ENCODE measurements at places on chromosomes 5 and 9. TPM values are rescaled to one million over a fixed set of nuclear protein-coding genes. Genes with fewer than 3 reads are reported as not detected.

DNA sequence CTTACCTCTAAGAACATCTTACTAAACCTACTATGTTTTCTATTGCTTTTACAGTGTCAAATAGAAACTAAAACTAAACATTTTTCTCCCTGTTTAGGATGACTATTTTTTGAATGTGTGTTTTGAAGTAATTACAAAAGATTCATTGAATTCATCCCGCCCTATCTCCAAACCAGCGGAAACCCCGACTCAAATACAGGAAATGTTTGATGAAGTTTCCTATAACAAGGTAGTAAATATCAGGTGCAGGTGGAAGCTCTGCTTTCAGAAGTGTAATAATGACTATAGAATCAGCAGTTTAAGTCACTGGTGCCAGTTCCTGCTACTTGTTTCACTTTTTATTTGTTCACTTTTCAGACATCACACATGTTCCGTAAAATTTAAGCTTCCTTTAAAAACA is 20.0 kb downstream of the ERAP2 start:
- no peak for DNase-seq

GRCh38 chr5:92559781-92560180 is 1021.2 kb downstream of the NR2F1-AS1 start:
- no peak for DNase-seq

- no peak for DNase-seq
Observed at GRCh38 chr9:123525424-123525823, 169.4 kb downstream of the CRB2 start.

The MATR3 gene
- polyA plus RNA-seq: 151 TPM

GRCh38 chr9:137918331-137919094 is 40.9 kb downstream of the CACNA1B start:
- DNase-seq: no peak

DNA sequence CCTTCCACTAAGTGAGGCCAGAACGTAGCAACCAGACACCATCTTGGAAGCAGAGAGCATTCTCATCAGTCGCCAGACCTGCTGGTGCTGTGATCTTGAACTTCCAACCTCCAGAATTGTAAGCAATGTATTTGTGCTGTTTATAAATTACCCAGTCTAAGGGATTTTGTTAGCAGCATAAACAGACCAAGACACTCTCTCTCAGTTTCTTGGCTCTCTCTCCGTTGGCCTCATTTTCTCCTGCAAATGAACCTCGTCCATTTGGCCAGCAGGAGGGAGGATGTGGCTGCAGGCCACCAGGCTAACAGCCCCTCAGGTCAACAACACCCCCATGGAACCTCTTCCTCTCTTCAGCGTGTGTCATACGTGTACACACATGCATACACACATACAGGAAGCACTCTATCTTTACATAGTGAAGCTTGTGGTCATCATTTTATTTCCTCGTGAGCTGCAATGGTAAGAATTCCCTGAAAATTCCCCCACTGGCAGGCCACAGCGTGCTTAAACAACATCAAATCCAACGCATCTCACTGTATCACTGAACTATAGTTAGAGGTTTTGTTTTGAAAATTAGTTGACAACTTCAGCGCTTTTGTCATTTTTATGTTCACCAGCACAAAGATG is 62.8 kb upstream of the PPP1R26 start:
- DNase-seq: no peak

The ANKRD31 gene
- polyA plus RNA-seq: 0.05 TPM

DNA sequence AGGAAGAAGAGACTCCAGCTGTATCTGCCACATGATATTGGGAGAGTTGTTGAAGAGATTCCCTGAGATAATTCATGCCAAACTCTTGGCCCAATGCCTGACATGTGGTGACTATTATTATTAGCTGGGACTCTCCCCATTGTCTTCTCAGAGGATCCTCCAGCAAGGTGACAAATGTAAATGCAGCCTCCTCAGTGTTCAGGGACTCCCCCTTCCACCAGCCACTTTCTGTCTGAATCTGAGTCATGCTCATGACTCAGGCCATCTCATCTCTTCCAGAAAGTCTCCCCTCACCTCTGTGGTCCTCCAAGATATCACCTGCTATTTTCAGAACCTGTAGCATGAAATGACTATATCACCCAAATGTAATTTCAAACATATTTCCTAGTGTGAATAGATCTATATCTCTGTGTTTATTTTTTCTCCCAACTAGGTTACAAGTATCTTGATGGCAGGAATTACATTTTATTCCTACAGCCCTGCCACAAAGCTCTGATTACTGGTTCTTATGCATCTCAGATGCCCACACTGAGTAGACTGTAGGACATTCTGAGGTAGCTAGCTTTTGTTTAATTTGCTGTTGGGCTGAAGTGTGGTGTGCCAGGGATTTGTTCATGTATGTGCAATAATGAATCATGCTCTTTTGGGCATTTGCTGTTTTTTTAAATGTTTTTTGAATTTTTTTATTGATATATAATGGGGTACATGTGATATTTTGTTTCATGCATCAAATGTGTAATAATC is 126.6 kb upstream of the IL12B start:
- no peak for DNase-seq

The TEX48 gene
- polyA plus RNA-seq: not detected

GRCh38 chr5:97714424-97714823 is 531.4 kb upstream of the RIOK2 start:
- DNase-seq: no peak

The DBH gene
- polyA plus RNA-seq: 0.05 TPM

The SPZ1 gene
- not detected for polyA plus RNA-seq

Data from right cardiac atrium (tissue), 5 donors.